ENCODE measurements at places on chromosomes 6 and 20.

- DNase-seq = no peak
- no peak overlapping the region for H3K4me3 ChIP-seq
- H3K27me3 ChIP-seq = no peaks in the 10 kb centered on the region
- H3K36me3 ChIP-seq = peaks cover 7% of the 10 kb centered on the region
- no peak overlapping the region for H3K27ac ChIP-seq
Observed at GRCh38 chr20:12293900-12294299, 376.2 kb downstream of the BTBD3 start.

DNA sequence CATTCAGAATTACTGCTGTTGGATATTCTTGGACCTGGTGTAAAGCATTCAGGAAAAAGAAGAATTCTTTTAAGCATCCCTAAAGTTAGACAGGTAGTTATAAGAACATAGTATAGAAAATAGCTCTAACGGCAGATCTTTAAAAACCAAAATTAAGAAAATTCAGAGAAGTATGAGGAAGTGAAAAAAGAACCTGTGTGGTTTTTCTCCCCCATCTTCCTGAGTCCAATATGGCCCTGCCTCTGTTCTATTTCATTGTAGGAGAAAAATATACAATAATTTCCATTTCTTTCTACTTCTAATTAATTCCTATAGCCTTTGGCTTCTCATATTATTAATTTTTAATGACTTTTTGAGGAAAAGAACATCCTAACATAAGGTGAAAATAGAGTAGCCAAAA is 47.1 kb downstream of the FHL5 start:
- H3K36me3 ChIP-seq = no peaks in the 10 kb centered on the region
- no peak for DNase-seq
- no peak overlapping the region for H3K27ac ChIP-seq
- no peaks in the 10 kb centered on the region for H3K27me3 ChIP-seq

DNA sequence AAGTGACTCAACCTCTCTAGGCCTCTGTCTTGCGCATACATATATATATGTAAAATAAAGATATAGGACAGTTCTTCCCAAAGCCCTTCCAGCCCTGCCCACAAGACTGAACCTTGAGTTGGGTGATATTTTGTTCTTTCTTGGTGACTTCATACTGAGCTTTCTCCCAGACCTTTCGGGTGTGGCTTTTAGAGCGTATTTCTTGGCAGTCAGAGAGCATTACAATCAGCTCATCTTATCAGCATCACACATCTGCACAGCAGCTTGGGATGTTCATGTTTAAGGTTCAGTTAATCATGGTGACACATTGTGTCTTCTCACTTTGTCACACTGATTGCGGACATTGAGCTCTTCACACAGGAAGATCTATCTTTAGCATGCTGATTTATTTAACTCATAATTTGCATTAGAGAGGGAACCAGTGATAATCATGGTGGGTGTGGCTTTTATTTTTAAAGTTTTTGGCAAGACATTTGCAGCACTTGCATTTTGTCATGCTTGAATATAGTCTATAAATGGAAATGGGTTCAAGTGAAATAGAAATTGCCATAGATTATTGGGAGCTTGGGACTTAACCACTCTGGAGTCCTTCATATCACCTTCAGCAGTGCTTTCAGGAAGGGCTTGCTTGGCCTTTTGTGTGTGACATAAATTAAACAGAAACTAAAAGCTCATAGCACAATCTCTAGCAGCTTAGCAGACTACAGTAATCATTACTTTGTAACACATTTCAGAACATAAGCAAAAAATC is 8.3 kb downstream of the KIF3B start:
- peaks cover 6% of the 10 kb centered on the region for H3K36me3 ChIP-seq
- no peak for DNase-seq
- H3K4me1 ChIP-seq = peaks cover 40% of the 10 kb centered on the region
- no peak overlapping the region for H3K4me3 ChIP-seq
- peak overlapping the region; percentile 46 for H3K27ac ChIP-seq
- H3K27me3 ChIP-seq = no peaks in the 10 kb centered on the region

DNA sequence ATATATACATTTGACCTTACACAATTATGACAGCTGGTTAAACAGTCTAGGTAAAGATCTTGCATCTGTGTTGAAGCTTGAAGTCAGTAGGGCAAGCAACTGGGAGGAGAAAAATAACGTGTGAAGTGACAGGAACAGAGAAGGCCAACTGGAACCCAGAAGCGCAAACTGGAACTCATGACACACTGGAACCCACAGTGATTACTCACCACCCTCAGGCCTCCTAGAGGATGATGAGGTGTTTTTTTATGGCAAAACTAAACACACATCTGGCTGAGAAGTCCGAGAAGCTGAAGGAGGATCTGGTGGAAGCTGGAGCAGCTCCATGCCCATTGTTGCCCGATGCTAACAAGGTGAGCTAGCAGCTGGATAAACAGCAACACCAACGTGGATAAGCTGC is 108.1 kb downstream of the TMEM200A start:
- H3K27me3 ChIP-seq = no peaks in the 10 kb centered on the region
- H3K36me3 ChIP-seq = no peaks in the 10 kb centered on the region
- DNase-seq = no peak

DNA sequence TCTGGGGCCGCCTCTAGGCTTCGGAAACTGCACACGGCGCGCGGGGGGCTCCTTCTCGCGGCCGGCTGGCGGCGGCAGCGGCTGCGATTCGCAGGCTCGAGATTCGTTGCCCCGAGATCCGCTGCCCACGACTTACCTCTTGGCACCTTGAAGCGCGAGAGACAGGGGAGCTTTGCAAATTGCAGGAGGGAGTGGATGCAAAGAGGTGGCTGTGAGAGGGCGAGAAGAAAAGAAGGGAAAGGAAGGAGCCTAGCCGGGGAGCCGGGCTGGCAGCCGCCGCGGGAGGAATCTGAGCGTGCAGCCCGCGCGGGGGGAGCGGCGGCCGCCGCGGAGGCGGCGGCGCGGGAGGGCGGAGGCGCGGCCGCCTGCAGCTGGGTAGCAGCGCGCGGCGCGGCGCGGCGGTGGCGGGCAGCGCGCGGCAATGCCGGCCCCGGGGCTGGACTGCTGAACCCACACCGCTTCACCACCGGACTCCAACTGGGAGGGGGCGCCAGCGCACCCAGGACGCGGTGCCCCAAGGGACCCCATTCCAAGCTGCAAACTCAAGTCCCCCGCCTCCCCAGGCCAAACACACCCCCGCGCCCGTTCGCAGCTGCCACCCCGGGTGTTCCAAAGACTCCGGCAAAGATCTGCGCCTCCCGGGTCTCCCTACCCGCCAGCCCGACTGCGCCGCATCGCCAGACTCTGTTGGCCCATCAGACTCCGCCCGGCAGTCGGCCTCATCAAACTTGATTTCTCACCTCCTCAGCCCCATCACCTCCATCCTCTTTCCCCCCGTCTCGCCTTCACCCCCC is 44.2 kb upstream of the SUPT3H start:
- no peaks in the 10 kb centered on the region for H3K36me3 ChIP-seq
- peaks cover 19% of the 10 kb centered on the region for H3K4me1 ChIP-seq
- H3K4me3 ChIP-seq = peak overlapping the region; percentile 76
- H3K27me3 ChIP-seq = peaks cover 86% of the 10 kb centered on the region
- peak; percentile 29 for DNase-seq
- peak overlapping the region; percentile 42 for H3K27ac ChIP-seq

DNA sequence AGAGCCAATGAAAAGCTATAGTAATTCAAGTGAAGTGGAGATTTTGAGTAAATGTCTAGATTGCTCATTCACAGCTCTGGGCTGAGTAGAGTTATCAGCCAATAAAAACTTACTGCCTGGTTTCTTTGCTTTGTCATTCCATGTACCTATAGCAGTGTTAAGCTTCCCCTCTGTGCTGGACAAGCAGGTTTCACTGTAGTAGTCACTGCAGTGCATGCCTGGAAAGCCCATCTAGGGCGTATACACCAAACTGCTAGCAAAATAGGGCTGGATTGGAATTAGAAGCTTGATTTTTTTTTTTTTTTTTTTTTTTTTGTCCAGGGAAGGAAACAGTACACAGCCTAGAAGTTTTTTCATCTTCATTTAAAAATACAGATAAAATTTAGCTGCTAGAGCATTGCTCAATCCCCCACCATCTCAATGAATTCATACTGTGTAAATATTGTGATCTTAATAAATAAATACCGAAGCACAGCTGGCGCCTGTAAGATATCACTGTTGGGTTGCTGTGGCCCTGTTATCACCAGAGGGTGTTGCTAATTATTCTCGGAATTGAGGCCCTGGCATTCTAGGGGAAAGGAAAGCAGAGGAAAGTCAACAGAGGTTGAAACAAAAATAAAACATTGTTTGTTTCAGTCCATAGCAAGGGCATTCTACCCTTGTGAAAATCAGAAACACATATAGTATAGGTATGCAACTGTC is 968.5 kb upstream of the GJE1 start:
- H3K4me1 ChIP-seq = peaks cover 23% of the 10 kb centered on the region
- DNase-seq = no peak
- no peak overlapping the region for H3K4me3 ChIP-seq
- no peaks in the 10 kb centered on the region for H3K27me3 ChIP-seq
- peak overlapping the region; percentile 91 for H3K27ac ChIP-seq
- H3K36me3 ChIP-seq = peaks cover 2% of the 10 kb centered on the region

GRCh38 chr6:15622045-15622740 is 40.6 kb downstream of the DTNBP1 start:
- no peaks in the 10 kb centered on the region for H3K36me3 ChIP-seq
- no peaks in the 10 kb centered on the region for H3K27me3 ChIP-seq
- peak overlapping the region; percentile 34 for H3K27ac ChIP-seq

DNA sequence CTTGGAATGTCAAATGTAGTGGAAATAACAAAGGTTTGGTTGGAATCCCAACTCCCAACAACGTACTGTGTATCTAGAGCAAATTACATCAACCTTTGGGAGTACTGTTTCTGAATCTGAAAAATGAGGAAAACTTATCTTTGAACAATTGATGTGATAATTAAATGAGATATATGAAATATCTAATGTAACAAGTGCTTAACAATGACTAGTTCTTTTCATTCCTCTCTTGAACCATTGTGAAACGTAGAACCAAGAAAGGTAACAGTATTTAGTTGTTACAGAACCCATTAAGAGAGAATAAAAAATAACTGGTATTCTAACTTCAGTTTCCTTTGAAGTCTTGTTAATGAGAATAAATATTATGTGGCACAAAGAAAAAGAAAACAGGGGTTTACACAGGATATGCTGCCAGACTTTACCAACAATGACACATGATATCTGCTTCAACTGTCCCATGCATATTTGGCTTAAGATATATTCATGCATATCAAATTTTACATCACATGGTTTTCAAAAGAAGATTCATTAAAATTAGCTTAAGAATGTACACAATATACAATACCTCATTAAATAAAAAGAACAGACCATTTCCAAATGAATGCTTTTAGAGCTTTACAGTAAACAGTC is 111.8 kb downstream of the ATG5 start:
- H3K36me3 ChIP-seq = peaks cover 3% of the 10 kb centered on the region
- no peak overlapping the region for H3K4me3 ChIP-seq
- H3K27ac ChIP-seq = no peak overlapping the region
- no peaks in the 10 kb centered on the region for H3K27me3 ChIP-seq
- DNase-seq = no peak

DNA sequence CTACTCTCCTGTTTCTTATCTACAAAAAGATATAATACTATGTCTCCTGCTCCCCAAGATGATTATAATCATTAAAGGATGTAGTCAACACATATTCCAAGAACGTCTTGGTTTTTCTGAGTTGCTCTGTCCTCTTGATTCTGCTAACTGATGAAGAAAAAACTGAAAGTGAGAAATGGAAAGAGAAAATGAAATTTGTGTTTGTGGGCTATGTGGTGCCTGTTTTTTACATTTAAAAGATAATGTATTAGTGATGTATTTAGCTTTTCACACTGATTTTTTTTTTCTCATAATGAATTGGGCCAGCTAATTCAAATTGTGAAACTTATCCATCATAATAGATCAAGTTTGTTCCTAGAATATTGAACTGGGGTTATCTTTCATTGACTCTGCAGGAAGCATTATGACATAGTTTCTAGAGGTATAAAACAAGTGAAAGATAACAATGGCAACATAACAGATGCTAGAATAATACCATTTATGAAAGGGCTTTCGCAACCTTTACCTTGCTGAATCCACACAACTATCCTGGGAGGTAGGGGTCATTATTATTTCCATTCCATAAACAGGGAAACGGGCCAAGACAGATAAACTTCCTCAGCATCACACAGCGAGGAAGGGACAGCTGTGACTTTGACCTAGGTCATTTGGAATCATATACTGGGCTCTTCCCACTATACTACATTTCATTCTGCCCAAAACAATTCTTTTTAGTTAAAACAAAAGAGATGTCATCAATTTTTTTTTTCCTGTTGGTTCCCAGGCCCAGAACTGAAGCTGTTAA is 336.7 kb downstream of the GJA1 start:
- no peak for DNase-seq
- no peaks in the 10 kb centered on the region for H3K27me3 ChIP-seq
- no peak overlapping the region for H3K4me3 ChIP-seq
- H3K27ac ChIP-seq = no peak overlapping the region

- peaks cover 5% of the 10 kb centered on the region for H3K4me1 ChIP-seq
- DNase-seq = no peak
- no peak overlapping the region for H3K27ac ChIP-seq
- H3K27me3 ChIP-seq = no peaks in the 10 kb centered on the region
- H3K4me3 ChIP-seq = no peak overlapping the region
- H3K36me3 ChIP-seq = no peaks in the 10 kb centered on the region
Observed at GRCh38 chr6:89585154-89585553, 53.4 kb downstream of the LYRM2 start.

- H3K4me1 ChIP-seq = peaks cover 2% of the 10 kb centered on the region
- peak overlapping the region; percentile 76 for H3K4me3 ChIP-seq
- H3K27me3 ChIP-seq = peaks cover 35% of the 10 kb centered on the region
- DNase-seq = no peak
- H3K27ac ChIP-seq = no peak overlapping the region
Observed at GRCh38 chr20:46118481-46119020, 437 bp downstream of the CD40 start.

GRCh38 chr6:13331516-13332348 is 3.4 kb upstream of the TBC1D7 start:
- peaks cover 14% of the 10 kb centered on the region for H3K27me3 ChIP-seq
- no peak overlapping the region for H3K4me3 ChIP-seq
- no peaks in the 10 kb centered on the region for H3K36me3 ChIP-seq
- H3K4me1 ChIP-seq = peaks cover 17% of the 10 kb centered on the region

DNA sequence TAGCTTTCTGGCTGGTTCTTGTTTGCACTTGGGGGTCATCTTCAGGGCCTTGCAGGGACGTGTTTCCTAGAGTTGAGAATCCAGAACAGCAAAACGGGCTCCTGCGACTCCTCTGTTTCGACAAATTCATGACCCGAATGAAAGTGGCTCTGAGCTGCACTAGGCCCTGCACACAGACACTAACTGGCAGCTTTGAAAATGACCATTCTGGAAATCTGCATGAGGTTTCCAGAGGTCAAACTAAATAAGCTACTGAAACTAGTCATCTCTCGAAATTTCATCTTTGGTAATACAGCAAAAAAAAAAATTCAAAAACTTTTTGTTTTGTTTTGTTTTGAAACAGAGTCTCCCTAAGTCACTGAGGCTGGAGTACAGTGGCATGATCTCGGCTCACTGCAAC is 15.5 kb upstream of the BMP7 start:
- H3K27me3 ChIP-seq = peaks cover 27% of the 10 kb centered on the region
- peaks cover 14% of the 10 kb centered on the region for H3K4me1 ChIP-seq

- no peak for DNase-seq
- H3K36me3 ChIP-seq = no peaks in the 10 kb centered on the region
- H3K27ac ChIP-seq = no peak overlapping the region
- H3K4me3 ChIP-seq = no peak overlapping the region
Observed at GRCh38 chr6:169454872-169455204, 201.2 kb upstream of the THBS2 start.

- peaks cover 3% of the 10 kb centered on the region for H3K4me1 ChIP-seq
- H3K27ac ChIP-seq = no peak overlapping the region
- peaks cover 15% of the 10 kb centered on the region for H3K36me3 ChIP-seq
- no peak for DNase-seq
- no peak overlapping the region for H3K4me3 ChIP-seq
Observed at GRCh38 chr6:30544666-30545272, 11.5 kb downstream of the GNL1 start.

GRCh38 chr6:132713352-132714134 is at the start of gene VNN1:
VNN1 (minus strand) TSS chr6:132714055; CDS start chr6:132714035, 20 bp downstream.
- no peaks in the 10 kb centered on the region for H3K36me3 ChIP-seq
- H3K27ac ChIP-seq = no peak within 1 kb of the TSS
- H3K4me3 ChIP-seq = no peak within 1 kb of the TSS
- peaks cover 2% of the 10 kb centered on the region for H3K4me1 ChIP-seq

Data from progenitor cell of endocrine pancreas (in vitro differentiated cells).